ENCODE measurements at places on chromosomes 4 and X. TPM values are rescaled to one million over a fixed set of nuclear protein-coding genes. Genes with fewer than 3 reads are reported as not detected.

- DNase-seq, result no peak
These were observed 553.6 kb downstream of the ADGRL3 start for GRCh38 chr4:61753739-61754138.

DNA sequence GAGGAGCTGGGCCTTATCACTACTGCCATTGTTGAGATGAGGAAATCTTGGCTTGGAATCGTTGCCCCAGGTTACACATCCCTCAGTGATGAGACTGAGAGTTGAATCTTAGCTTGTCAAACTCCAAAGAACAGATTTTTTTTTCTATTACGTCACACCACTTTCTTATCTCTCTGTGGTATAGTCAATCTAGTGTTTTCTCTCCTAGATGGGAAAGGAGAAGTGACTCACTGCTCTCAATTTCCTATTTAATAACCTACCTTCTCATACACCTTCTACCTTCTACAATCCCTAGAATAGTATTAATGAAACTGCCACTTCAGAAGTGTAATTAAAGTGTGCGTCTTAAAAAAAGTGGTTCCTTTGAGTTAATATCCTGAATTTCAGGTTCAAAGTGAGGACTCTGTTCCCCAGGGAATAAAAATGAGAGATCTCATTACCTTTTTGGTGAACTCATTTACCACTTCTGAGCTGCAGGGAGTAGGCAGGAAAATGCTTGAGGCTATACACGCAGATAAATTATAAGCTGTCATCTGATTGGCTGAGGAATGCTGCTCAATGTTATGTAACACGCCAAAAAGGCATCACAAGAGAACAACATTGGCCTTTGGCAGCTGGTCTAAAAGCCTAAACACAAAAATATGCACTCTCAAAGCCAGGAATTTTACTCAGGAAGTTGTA lies 59.3 kb downstream of the MAD2L1 start:
- DNase-seq, result no peak

DNA sequence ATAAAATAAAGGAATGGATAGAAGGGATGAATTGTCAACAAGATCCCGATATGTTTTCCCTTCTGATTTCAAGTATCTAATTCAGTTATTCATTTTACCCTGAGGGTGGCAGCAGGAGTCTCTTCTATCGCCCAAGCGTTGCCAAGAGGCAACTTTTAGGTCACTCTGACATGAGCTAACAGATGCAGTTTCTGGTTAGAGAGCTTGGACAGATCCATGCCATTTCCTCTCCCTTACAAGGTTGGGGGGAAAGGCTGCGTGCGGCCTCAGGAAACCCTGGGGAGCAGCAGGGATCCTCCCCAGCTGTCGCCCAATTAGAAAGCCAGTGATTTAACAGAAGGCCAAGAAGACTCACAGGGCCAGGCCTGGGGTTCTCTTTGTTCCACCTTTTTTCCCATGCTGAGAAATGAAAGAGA lies 35.3 kb upstream of the WAS start:
- no peak for DNase-seq

Gene DUSP21
- total RNA-seq, result not detected

Gene EDNRA
- 0.07 TPM for total RNA-seq

Gene ABLIM2
- total RNA-seq, result 1.1 TPM

Measured in pulmonary artery endothelial cell (primary cell).